GM12864 (cell line): ENCODE measurements at places on chromosomes 3 and 15.

GRCh38 chr15:76982756-76983155 is 12.2 kb upstream of the PSTPIP1 start:
- DNase-seq: no peak

DNA sequence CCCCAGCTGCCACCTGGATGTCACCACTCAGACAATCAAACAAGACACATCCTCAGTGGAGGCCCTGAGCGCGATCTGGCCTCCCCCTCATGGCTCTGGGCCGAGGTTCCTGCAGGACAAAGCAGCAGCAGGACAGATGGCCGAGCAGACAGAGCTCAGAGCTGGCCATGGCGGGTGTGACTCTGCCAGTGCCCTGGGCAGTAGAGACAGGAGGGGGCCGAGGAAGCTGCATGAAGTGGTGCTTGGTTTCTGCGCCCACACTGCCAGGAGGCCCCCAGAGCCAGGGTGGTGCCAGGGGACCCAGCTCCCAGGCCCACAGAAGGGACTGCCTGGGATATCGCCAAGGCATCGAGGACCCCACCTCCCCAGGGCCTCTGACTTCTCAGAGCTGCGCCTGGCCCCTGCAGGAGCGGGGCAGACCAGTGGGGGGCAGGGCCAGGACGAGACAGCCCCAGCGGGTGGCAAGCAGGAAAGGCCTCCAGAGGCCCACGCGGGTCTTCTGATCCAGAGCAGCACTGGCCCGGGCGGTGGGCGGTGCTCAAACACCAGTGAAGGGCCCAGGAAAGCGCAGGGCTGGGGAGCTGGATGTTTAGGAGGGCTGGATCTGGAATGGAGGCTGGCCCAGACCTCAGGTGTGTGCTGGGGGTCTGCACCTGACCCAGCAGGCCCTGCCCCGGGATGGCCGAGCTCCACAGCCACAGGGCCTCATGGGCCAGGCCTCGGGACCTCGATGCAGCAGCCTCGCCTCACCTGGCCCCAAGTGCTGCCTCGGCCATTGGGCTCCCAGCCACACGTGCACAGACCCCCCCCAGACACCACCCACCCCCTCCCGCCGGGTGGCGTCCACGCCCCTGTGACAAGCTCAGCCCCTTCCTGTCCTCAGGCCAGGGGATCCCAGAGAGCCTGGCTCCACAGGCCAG is 76.0 kb downstream of the GOLGA8G start:
- DNase-seq: no peak

DNA sequence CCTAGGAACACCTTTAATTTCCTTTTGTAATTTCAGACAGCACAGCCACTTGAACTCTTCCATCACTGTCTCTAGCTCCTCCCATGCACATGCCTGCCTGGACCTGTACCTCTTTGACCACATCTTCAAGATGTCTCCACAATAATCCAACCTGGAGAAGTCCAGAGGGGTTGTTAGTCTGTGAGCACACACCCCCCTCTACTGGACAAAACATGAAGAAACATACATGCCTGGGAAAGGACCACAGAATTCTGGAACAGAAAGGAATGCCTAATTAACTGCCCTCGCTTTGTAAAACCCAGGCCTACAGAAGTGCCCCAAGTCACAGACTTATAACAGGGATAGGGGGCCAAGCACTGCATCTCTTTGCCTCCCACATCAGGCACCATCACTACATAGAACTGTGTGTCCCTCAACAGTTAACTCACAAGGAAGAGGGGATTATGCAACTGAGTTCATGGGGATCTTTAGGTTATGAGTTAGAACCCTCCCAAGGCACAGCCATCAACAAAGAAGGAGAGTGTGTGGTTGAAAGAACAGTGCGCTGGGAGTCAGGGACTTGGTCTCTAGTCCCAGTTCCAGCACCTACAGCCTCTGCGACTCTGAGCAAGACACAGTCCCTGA is 61.7 kb downstream of the FMN1 start:
- DNase-seq: no peak

DNA sequence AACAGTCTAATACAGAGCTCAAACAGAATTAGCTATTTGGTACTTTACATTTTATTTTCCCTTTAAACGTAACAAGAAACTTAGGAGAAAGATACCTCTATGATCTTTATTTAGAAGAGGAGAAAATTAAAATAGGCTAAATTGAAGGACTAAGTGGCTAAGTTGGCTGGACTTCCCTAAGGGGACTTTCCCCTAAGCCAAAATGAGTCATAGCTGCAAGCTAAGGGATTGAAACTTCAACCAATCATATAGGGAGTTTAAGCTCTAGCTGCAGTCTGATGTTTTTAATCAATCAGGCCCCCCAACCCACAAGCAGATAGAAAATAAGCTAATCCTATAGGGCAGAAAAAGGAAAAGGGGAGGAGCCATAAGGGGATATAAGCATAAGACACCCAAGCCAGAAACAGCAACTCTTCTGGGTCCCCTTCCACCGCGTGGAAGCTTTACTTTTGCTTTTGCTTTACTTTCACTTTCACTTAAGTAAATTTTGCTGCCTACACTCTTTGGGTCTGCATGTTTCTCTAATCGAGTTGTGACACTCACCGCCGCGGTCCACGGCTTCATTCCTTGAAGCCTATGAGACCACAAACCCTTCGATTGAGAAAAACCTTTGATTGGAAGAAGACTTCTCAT is 1108.5 kb upstream of the EPHA6 start:
- peak; percentile 3 for DNase-seq

- DNase-seq: no peak
Observed at GRCh38 chr3:196810963-196811581, 56.6 kb upstream of the SENP5 start.

- no peak for DNase-seq
Observed at GRCh38 chr15:25727867-25728600, 135.1 kb downstream of the ATP10A start.

- DNase-seq: no peak
Observed at GRCh38 chr3:147729641-147730040, 320.5 kb downstream of the ZIC1 start.

- no peak for DNase-seq
Observed at GRCh38 chr3:195582947-195583346, 793 bp downstream of the APOD start.

GRCh38 chr3:62562017-62562416 is 188.7 kb upstream of the FEZF2 start:
- DNase-seq: no peak

- DNase-seq: no peak
Observed at GRCh38 chr15:29031502-29032228, 145.9 kb downstream of the APBA2 start.

DNA sequence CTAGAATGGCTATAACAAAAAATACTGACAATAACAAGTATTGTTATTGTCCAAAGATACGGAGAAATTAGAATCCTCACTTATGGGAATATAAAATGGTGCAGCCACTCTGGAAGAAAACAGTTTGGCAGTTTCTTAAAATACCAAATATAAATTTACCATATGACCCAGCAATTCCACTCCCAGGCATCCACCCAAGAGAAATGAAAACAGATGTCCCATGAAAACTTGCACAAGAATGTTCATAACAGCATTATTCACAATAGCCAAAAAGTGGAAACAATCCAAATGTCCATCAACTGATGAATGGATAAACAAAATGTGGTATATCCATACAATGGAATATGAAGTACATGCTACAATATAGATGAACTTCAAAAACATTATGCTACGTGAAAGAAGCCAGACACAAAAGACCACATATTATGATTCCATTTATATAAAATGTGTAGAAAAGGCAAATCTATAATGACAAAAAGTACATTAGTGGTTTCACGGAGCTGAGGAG is 9.4 kb downstream of the AAGAB start:
- no peak for DNase-seq

DNA sequence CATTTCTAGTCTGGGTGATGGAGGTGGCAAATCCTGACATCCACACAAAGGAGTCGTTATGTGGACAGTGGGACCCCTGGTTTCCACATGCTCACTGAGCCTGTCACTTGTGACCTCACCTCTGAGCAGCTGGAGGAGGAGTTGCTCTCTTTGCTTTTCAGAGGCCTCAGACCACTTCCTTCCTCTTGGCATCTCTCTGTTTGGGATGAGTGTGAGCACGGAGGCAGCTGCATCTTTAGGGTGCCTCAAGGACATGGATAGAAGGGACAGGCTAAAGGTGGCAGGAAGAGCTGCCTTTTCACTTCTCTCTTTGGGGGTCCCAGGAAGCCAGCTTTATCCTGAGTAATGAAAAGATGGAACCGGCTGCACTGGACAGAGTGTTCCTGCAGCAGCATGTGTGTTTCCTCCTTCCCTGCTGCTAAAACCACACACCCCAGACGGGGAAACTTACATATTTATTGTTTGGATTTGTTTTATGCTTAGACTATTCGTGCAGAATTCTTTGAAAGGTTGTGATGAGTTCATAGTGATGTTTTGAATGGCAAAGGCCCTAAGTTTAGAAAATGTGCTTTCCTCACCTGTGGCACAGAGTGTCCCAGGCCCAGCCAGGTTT is 31.8 kb downstream of the GPR171 start:
- peak; percentile 16 for DNase-seq

GRCh38 chr3:116058844-116059243 is 386.4 kb downstream of the LSAMP start:
- no peak for DNase-seq

DNA sequence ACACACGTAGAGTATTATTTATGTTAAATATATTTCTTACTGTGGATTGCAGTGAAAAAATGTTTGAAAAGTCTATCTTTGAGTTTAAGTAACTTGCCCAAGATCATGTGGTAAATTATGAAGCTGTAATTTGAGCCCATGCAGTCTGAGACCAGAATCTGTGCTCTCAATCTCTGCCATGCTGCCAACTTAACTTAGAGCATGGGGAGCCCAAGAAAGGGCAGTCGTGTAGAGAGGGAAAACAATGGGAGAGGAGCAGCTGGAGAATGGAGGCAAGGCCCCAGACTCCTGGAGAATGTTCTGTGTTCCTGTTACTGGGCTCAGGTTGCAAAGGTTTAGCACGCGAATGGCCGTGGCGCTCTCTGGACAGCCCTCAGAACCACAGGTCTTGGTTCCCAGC is 311.6 kb upstream of the RASGRP1 start:
- DNase-seq: no peak

GRCh38 chr3:31223278-31223677 is 309.4 kb upstream of the STT3B start:
- DNase-seq: no peak

DNA sequence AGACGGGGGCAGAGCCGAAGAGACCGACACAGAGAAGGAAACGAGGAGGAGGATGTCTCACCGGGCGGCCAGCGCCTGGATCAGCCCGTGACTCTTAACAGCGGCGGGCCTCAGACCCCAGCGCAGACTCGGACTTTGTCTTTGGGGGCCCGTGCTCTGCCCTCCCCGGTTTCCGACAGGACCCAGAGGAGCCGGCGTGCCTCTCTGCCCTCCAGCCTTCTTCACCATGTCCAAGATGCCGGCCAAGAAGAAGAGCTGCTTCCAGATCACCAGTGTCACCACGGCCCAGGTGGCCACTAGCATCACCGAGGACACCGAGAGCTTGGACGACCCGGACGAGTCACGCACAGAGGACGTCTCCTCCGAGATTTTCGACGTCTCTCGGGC is 1.0 kb downstream of the TSC22D2 start:
- DNase-seq: no peak

DNA sequence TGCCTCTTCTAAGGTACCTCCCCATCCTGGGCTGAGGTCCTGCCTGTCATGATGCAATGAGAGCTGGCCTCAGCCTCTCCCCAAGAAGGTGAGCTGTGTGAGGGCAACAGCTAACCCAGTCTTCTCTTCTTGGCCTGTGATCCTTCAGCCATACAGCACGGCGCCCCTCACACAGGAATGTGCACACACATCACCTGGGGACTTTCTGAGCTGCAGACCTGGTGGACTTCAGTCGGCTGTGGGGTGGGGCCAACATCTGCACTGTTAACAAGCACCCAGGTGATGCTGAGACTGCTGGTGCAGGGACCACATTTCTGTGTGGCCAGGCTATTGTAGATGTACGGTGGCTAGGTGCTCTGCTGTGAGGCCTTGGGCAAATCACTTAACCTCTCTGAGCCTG is 14.5 kb downstream of the HCN4 start:
- no peak for DNase-seq
